ENCODE measurements at places on chromosomes 16 and 17.

DNA sequence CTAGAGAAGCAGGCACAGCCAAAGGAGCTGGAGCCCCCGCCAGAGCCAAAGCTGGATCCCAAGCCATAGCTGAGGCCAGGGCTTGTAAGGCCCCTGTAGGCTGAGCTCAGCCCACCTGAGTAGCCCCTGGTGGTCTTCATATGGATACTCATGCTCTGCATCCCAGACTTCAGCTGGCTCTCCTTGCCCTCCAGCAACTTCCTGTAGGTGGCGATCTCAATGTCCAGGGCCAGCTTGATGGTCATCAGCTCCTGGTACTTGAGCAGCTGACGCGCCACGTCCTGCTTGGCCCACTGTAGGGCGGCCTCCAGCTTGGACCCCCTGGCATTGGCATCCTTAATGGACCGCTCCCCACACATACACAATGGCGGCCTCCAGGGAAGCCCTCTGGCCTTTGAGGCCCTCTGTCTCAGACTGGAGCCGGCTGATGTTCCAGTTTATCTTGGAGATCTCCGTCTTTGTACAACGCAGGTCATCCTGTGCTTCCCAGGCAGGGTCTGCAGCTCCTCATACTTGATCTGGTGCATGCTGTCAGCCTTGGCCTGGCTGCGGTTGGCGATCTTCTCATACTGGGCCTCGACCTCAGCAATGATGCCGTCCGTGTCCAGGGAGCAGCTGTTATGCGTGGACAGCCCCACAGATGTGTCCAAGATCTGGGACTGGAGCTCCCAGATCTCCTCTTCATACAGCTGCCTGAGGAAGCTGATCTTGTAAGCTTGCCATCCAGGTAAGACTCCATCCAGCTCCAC, 28.9 kb downstream of the IKZF3 start:
- no peak for DNase-seq

DNA sequence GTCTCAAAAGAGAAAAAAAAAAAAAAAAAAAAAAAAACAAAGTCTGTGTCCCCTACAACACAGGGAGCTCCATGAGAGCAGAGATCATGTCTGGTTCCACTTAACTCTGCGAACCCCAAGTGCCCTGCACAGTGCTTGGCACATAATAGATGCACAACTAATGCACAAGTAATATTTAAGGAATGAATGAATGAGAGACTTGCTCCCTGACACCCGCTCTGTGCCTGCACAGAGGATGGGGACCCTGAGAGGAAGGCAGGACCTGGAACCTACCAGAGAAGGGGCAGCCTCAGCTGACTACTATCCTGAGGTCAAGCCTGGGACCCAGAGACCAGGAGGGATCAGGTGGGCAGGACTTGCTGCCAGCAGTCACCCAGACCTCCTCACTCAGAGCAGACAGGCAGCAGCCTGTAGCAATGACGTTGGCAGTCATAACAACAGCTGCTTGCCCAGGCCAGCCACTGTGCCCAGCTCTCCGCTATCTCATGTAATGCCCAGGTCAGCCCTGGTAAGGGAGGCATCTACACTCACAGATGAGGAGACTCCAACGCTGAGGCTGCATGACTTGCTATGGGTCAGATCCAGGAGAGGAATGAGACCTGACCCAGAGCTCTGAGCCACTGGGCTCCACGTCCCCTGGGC, 2.9 kb downstream of the MYO15A start:
- DNase-seq = no peak

- no peak for DNase-seq
These were observed 24.5 kb downstream of the UNC13D start for GRCh38 chr17:75819678-75820077.

GRCh38 chr17:16473044-16474011, 18.7 kb downstream of the LRRC75A start:
- no peak for DNase-seq

DNA sequence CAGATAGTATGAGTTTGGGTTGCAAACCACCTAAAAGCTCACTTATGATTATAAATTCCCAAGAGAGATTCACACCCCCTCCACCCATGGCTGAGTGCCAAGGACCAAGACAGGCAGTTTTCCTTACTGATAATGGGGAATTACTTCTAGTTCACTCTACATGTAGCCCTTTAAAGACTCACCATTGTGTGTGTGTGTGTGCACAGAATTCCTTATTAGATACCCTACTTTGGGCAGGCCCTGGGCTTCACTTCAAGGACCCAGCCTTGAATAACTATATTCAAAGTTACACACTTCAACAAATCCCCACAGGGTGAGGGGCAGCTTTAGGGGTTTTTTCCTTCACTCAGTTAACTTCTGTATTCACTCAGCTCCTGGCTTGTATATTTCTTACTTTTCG, 143.5 kb downstream of the MYO1D start:
- DNase-seq = no peak

GRCh38 chr17:5785338-5785737, 201.0 kb upstream of the NLRP1 start:
- DNase-seq = no peak

- no peak for DNase-seq
These were observed 59.0 kb upstream of the ATP2A3 start for GRCh38 chr17:4023220-4023619.

GRCh38 chr17:9211133-9211765, 189.9 kb downstream of the NTN1 start:
- DNase-seq = no peak

DNA sequence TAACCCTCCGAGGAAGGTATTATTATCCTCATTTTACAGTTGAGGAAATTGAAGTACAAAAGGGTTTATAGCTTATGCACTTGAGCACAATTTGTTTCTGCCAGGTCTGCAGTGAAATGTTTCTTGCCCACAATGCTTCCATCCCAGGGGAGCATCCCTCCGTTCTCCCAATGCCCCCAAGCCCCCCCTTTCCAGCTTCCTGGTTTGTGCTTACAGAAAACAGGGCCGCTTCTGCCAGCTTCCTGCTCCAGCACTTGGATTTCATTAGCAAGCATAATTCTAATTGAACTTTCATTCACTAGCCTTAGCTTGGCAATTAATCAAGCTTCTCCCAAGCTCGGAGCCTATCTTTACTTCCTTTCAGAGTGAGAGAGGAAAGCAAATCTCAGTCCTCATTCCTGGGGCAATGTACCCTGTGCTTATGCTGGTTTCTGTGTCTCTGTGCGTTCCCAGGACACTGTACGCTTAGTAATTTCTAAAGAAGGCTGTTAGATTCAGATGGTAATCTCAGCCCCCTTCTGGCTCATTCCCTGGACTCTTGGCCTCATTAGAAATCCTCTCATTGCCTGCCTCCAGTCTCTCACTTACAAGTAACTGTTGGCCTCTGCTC, 141.6 kb downstream of the HS3ST2 start:
- DNase-seq = no peak

DNA sequence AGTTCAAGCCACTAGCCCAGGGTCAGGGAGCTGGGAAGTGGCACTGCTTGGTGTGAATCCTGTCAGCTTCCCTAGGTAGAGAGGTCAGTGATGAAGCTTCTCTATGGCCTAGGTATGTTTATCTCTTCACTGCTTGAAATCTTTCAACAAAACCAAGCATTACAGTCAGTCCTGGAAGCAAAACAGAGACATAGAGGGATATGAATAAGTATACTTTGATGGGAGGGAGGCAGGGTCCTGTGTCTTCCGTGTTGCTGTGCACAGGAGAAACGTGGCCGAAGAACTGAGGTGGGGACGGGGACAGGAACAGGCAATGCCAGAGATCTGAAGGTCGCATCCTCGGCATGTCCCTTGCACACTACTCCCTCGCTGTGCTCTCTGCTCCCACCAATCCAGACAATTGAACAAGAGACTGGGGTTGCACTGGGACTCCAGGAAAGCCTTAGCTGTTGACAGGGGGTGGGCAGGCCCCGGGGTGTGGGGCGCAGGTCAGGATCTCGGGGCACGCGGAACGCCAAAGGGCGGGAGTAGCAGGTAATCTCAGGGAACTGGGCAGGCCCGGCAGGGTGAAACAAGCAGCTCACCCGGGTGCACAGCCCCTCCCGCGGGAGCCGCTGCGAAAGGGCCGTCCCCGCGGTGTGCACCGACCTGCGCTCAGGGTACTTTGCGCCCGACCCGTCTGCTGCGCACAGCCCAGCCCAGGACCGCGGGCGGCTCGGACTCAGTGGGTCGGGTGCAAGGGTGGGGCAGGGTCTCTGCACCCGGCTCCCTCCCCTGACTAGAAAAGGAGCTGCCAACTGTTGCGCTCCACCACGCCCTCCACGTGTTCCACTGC, at the start of gene MT1H:
Gene MT1H, plus strand, starts transcription at position 810 of the 835 bp plus-strand sequence. CDS start 71 bp downstream, outside the sequence.
- DNase-seq = no peak

Measured in CD4-positive, alpha-beta T cell treated with Interleukin-4 for 1 hour (primary cell).